ENCODE measurements at places on chromosomes 13 and 19.

- DNase-seq: no peak
Observed at GRCh38 chr13:25762281-25762680, 289.5 kb downstream of the SHISA2 start.

GRCh38 chr19:12260861-12261260 lies 33.8 kb downstream of the ZNF44 start:
- DNase-seq: no peak

DNA sequence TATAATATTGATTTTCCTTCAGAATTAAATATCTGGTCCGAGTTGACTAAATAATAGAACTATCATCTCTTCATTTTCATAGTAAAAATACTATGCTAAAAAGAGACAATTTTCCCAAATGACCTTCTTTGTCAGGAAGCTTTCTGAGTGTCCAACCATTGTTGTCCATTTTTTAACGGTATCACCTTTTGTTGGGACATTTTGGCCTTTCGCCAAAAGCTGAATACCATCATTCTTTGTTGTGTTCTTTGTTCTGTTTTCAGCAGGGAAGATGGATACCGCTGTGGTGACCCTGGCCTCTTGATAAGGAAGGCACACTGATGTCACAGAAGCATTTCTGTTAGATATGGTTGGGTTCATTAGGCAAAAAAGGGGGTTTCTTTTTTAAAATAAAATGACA lies 654.4 kb upstream of the GPC6 start:
- DNase-seq: no peak

DNA sequence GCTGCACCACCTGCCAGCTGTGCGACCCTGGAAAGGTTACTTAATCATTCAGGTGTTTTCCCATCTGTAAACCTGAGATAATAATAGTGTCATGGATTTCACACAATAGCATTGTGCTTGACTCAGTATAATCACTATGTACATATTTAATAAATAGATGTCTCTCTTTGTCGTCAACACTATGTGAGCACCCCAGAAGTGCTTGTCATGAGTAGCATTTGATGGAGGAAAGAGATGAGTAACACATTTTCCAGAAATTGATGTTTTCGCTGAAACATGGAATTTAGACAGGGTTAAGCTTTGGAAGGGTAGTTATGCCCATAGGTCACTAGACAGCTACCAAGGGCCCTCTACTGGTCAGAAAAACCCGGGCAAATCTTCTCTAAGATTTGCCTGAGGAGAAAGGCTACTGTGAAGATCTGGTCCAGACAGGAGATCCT lies 9.5 kb upstream of the MBNL2 start:
- DNase-seq: peak; percentile 38

DNA sequence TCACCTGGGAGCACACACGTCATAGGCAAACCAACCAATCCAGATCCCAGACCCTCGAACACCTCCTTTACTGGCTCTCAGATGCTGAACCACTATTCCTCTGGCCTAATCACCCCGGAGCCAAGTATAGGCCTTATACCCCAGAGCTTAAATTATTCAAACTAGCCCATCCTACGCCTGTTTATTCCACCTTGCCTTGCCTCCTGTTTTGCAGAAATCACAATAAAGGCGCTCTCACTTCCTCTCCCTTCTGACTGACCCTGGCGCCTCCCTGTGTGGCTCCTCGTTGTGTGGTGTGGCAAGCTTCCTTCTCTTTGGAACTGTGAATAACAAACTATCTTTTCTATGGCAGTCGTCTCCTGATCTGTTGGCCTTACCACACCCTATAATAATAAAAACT lies 354.9 kb downstream of the ENOX1 start:
- DNase-seq: no peak

GRCh38 chr13:99922631-99923404 lies 48.7 kb downstream of the ZIC5 start:
- DNase-seq: no peak

DNA sequence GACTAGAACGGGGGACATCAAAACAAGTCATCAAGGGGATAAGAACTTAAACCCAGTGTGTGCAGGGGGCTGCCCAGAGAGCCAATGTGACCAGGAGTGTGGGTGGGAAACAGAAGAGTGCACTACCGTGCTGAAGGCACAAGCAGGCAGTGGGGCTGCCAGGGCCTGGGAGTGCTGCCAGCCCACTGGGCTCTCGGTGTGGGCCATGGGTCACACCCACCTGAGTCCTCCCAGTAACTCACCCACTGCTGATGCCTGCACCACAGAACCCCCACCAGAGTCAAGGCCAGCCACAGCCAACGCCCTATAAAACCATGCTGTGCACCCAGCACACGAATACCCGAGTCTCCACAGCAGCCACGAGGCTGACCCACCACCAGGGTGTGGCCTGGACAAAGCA lies 8.5 kb downstream of the MED26 start:
- DNase-seq: no peak

- no peak for DNase-seq
Observed at GRCh38 chr19:9989504-9989903, 20.8 kb downstream of the COL5A3 start.

GRCh38 chr13:101267656-101268055 lies 148.7 kb downstream of the NALCN start:
- no peak for DNase-seq

DNA sequence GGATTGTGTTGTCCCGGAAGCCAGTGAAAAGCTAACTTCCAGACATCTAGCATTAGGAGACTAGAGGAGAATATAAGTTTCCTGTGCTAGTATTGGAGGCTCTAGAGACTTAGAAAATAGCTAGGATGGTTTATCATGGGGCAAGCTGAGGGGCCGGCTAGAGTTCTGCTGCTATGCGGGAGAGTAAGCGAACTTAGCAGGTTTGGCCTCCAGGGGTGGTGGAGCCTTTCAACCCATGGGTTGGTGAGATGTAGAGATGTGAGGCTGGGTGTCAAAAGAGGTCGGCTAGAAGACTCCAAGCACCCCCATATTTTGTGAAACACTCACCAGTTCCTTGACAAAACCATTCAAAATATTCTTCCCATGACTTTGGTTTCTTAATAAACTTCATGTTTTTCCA lies 4.4 kb downstream of the SULT2A1 start:
- no peak for DNase-seq

DNA sequence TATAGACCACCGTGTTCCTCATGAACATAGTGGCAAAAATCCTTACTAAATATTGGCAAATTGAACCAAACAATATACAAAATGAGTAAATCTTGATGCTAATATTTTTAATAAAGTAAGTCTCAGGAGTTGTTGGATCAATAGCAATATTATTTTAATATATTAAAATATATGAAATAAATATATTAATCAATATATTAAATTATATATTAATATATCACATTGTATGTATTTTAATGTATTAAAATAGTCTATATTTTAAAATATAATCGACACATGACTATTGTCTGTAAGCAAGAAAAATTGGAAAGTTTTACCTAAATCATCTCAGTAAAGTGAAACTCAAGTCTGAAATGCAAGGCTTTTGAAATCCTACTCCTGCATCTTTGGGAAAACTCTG lies 78.9 kb upstream of the GJB6 start:
- no peak for DNase-seq

DNA sequence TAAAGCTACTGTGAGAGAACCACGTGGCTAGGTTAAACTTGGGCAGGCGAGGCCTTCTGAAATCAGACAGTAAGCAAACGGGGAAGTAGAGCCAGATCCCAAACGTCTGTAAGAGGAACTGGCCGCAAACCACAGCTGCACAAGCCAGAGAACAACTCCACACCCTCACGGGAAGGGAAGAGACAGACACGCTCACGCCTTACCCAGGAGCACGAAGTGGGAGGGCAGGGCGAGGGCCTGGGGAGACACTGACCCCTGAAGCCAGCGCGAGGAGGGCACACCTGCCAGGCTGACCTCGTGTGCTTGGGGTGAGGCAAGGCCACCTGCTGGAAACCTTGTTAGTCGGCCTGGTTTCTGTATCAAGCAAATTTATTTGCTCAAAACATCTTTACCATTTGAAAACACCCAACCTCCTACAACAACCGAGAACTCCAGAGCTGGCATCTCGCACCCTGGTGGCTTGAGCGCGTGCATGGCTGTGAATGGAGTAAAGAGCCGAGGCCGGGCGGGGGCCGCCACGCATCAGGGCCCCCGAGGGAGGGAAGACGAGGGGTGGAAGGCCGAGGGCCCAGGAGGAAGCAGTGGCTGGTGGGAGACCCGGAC lies 7.3 kb downstream of the POLR2E start:
- DNase-seq: no peak

DNA sequence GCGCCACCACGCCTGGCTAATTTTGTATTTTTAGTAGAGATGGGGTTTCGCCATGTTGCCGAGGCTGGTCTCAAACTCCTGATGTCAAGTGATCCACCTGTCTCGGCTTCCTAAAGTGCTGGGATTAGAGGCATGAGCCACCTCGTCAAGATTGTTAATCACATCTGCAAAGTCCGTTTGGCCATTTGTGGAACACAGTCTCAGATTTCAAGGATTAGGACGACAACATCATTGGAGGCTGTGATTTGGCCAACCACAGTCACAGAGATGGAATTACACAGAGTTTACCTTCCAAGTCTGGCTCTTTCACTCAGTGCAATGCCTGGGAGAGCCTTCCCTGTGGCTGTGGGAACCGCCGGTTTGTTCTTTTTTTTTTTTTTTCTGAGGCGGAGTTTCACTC lies 17.8 kb downstream of the SULT2B1 start:
- DNase-seq: peak; percentile 29

GRCh38 chr13:97892717-97893116 lies 60.8 kb upstream of the IPO5 start:
- DNase-seq: peak; percentile 72

- DNase-seq: no peak
Observed at GRCh38 chr19:17549085-17549740, 6.2 kb upstream of the COLGALT1 start.

DNA sequence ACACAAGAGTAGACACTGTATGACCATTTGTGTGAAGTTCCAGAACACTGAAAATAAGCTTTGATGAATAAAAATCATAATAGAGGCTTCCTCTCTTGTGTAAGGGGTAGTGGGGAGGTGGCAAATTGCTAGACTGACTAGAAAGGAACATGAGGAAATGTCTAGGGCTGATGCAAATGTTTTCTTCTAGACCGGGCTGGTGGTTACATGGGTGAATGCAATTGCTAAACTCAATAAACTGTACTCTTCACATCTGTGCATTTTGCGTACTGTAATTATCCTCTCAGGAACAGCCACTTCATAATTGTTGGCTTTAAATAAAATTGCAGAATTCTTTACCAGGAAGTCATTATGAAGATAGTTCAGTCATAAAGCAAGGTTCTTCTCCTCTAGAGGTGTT lies 5.2 kb upstream of the KBTBD7 start:
- no peak for DNase-seq

DNA sequence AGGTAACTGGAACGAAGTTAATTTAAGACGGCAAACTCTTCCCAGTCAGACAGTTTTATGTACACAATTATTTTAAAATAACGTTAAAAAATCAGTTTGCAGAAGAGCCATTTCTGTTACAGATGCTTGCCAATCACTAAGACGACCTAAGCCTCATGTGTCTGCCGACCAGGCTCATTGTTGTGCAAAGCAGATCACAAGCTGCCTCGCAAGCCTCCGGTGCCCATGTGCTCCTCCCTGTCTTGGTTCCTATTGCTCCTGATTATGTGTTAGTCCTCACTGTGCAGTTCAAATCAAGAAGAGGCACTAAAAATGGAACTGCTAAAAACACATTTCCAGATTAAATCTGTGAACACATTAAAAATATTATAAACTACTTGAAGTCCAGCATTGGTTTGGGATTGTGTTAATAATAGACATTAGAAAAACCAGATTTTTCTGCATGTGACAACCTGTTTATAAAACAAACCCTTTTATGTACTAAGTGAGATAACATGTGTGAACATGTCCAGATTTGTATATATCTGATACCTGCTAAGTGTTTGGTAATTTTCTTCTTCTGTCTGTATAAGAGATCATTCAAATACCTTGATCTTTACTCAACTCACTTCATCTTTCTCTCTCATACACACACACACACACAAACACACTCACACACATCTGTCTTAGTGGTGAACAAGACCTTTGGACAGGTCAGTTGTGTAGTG lies 81.9 kb upstream of the SLC15A1 start:
- no peak for DNase-seq

DNA sequence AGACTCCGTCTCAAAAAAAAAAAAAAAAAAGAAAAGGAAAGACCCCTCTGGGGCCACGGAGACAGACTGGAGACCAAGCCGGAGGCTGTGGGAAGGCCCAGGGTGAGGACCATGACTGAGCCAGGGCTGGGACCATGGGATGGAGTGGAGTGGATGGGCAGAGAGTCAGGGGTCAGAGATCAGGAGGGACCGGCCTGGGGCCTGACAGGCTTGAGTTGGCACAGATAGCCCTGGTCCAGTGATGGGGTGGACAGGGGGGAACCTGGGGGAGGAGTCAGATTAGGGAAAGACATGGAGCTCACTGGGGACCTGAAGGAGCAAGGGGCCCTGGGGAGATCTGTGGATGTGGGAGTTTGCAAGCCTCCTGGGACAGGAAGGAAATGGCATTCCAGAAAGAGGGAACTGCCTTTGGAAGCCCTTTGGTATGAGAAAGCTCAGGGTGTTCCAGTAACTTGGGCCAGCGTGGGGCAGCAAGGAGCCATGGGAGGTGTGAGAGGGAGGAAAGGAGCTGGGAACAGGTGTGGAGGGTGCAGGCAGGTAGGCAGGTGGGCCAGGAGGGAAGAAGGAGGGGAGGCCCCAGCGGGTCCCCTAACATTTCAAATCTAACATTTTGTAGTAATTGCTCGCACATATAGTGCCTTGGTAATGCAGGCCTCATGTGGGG lies 6.3 kb upstream of the RPL13A start:
- DNase-seq: no peak

DNA sequence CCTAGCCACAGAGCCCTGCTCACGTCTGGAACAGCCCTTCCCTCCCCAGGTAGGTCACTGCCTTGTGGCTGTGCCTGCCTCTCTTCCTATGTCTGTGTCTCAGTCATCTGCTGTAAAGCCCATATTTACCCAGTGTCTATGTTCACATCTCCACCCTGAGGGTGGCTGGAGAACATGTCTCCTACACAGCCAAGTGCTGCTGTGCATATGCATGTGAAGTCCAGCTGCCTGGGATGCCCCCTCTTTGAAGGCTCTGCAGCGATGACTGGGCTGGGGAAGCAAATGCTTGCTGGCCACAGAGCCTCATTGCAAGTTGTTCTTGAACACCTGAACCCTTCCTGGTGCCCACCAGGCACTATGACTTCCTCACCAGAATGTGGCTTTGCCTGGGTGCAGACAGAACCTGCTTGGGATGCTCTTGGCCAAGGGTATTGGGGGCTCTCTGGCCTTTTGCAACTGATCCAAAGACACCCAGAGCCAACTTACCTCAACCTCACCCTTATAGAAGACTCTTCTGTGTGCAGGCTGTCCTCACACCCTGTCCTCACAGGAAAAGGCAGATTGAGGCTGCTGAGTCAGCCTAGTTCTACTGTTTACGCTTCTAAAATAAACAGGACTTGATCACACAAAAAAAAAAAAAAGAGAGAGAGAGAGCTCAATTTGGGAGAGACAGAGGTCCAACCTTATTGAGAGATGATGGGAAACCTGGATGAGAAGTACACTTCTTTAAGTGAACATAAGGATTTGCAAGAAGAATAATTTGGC lies 26.5 kb downstream of the MRPL57 start:
- no peak for DNase-seq

GRCh38 chr19:13764101-13764807 lies at the start of gene MRI1:
TSS of gene MRI1 (plus strand) at chr19:13764522. CDS start at chr19:13764589, 67 bp downstream.
- DNase-seq: peak; percentile 63

GRCh38 chr19:45814166-45814780 lies 835 bp downstream of the RSPH6A start:
- no peak for DNase-seq

- DNase-seq: peak; percentile 37
Observed at GRCh38 chr19:49119411-49120324, at the start of gene PPFIA3. TSS of gene PPFIA3 (plus strand) at chr19:49119544. CDS start at chr19:49127874, 8,330 bp downstream.
